ENCODE measurements at places on chromosomes 2 and 18. TPM values are rescaled to one million over a fixed set of nuclear protein-coding genes. Genes with fewer than 3 reads are reported as not detected.

DNA sequence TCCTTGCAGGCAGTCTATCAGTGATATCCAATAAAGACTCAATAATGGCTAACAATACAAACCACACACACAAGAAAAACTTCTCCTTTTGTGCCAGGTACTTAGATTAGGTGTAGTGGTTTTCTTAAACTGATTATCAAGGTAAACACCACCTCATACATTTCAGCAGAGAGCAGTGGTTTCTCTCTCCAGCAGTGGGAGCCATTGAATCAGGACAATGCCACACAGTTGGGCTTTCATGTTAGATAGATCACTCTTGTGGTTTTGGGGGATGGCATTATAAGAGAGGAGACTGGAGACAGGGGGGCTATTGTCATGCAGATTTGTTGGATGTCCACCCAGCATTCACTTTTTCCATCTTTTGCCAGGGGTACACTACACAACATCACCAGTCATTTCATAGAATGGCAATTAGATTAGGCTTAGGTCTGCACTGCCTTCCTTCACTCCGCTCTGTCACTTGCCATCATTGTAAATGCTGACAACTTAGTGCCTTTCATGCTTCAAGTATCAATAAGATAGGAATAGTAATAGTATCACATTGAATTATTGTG, 13.6 kb upstream of the IRS1 start:
- no peak for DNase-seq

Gene CNRIP1
- total RNA-seq, result 32.1 TPM

GRCh38 chr2:193502363-193503035, 1307.8 kb upstream of the TMEFF2 start:
- no peak for DNase-seq

DNA sequence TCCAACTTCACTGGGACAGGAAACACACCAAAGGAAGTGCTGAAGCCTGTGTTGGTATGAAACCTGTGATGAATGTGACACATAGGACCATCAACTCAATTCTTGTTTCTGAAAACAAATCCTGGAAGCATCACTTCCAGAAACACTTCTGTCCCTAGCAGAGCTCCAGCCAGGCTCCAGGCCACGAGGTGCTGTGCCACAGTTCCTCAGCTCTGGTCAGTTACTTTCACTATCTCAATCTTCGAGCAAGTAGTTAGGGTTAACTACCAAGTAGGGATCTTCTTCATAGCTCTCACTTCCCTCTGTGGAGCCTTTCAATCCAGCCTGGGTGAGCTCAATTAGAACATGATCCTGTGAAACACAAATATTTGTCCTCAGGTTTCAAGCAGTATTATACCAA, 3.6 kb upstream of the LCT start:
- DNase-seq, result no peak

Gene RNF125
- 3.0 TPM for total RNA-seq

DNA sequence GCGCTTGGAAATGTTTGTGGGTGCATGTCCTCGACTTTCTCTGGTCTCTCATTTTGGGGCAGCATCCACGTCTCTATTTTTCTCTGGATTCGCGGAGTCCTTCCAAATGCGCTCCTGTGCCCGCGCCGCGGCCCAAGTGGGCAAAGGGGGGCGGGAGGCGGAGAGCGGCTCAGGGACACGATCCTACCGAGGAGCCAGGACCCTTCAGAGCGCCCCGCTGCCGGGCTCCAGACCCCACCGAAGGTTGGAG, 990 bp downstream of the EPAS1 start:
- no peak for DNase-seq

DNA sequence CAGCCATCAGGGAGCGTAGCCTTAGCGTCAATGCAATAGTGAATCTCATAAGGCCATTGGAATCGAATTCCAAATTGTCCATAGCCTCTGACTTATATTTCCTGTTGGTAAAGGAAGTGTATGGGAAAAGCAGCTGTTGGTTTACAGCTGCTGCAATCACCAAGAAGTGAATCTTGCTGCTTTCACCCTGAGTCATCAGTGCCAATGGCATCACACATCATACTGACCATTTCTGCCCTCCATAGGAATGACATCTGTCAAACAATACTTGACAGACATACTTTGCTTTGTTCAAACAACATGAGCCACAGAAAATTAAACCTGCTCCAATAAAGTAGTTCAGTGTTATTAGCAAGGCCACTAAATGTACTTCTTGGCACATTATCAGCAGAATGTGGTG, 111.2 kb upstream of the KLHL29 start:
- DNase-seq, result no peak

Data from sigmoid colon (tissue), 7 donors.